Left renal cortex interstitium (tissue), 4 donors: ENCODE measurements at places on chromosomes 2 and 18.

DNA sequence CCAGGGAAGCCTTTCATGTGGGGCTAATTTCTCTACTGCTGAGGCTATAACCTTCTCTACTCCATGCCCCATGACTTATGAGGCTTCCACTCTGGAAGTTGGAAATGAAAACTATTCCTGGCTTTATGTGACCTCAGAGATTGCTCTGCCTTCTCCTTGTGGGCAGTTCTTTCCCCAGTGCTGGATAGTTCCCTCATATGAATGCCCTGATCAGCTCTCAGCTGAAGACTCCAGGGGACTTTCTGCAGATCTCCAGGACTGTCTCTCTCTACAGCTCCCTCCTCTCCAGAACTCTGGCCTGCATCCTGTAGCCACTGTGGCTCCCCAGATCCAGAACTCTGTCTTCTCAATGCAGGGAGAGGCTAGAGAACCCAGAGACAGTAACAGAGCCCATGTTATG, 235.1 kb downstream of the SEPTIN10 start:
- DNase-seq = no peak

DNA sequence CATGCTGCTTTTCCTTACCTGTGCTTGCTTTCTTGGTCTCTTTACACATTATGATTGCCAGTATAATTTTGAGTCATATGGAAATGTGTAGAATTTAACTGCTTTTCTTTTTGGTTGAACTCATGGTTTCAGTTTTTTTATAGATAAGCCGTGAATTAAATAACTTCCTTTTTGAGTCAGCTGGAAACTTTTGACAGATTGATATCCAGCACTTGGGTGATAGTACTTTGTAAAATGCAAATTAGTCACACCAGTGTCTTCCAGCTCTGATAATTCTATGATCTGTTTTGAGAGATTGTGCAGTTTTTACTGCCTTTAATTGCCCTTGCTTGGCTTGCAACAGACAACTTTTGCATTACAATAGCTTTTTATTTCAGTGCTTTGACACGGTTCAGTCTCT, 86.4 kb downstream of the NCOA1 start:
- DNase-seq = no peak

- no peak for DNase-seq
Observed at GRCh38 chr2:32832821-32833220, 113.9 kb upstream of the LTBP1 start.

GRCh38 chr18:8996771-8997432, 105.6 kb upstream of the NDUFV2 start:
- DNase-seq = no peak

DNA sequence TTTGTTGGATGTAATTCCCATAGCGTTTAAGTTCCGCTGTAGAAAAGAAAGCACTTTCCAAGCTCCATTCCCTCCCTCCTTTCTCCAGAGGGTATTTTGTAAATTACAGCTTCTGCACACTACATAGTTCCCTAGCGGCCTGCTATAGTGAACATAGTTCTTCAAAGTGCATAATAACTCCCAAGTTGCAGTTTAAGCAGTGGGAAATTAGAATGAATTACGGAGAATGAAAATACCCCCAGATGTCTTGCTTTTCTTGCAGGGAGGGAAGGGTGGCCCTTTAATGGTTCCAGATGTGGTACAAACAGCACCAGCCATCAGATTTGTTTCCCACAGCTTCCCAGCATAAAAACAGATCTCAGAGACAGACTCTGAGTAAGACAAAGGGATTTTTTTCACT, 893.9 kb downstream of the SUCLG1 start:
- no peak for DNase-seq

GRCh38 chr2:230863442-230864121, 1.2 kb upstream of the ITM2C start:
- no peak for DNase-seq

DNA sequence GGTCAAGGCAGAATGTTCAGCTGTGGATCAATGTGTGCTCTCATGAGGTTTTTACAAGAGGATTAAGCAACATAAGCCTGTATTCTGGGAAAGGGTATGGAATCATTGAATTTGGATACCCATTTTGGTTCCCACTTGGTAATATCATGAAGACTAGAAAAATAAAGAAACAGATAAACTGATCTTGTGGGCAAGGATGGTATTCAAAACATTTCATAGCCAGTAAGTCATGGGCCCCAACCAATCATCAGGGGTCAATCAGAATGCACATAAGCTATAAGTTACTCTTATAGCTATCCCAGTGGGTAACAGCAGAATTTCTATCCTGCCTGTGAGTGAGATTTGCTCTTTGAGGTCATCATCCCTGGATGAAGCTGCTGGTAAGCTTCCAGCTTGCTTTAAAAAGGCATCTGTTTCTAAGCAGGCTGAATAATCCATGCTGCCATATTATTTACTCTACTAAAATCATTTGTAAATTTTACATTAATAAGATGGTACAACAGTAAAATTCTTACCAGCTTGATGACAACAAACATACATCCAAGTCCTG, 291.2 kb downstream of the RAD51AP2 start:
- DNase-seq = no peak

DNA sequence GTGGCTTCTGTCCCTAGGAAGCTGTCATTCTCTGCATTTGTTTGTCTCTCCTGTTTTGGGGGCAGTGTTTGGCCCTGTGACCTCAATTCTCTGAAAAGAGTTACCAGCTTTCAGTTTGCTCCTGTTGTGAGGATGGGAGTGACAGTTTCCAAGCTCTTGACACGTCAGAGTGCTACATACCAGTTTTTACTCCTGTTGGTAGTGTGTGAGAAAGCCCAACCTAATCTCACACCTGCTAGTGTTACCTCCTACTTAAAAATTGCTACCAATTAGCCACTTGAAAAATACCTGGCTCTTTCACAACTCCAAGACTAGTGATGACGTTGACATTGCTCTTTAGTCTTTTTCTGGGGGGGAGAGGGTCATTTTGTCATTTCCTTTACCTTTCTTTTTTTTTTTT, 14.1 kb downstream of the SKA1 start:
- DNase-seq = no peak

- DNase-seq = peak; percentile 11
Observed at GRCh38 chr2:63888490-63889402, 47.0 kb downstream of the UGP2 start.
